ENCODE measurements at places on chromosomes 5 and 9.

- DNase-seq, result peak; percentile 7
Measured at GRCh38 chr9:129253803-129254381, 75.8 kb upstream of the IER5L start.

GRCh38 chr9:27460226-27461023 lies 63.7 kb upstream of the IFNK start:
- no peak for DNase-seq

DNA sequence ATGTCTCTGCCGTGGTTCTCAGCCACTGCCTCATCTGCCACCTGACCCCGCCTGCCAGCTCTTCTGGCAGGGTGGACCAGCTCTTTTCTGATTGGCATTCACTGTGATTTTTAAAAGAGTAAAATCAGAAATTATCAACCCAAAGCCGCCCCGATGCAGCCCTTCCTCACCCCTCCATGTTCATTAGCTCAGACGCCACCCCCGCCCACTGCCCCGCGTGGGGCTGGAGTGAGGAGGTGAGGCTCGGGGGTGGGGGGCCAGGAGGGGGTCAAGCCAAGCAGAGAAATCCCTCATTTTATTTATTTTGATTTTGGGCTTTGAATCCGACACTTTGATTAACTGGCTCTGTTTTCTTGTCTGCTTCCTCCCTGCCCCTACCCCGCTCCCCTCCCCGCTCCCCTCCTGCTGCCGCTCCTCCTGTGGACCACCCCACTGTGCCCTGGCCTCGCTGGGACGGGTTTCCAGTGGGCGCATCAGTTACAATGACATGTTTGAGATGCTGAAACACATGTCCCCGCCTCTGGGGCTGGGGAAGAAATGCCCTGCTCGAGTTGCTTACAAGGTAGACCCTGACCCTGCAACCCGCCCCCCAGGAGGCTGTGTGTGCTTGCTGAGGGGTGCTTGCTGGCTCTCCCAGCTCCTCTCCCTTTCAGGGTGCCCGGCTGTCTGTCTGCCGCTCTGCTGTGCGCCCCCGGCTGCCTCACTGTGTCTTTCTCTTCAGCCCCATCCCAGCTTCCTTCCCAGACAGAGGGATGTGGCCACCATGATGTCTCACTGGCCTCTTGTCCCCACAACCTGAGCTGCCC lies 224.9 kb downstream of the CACNA1B start:
- DNase-seq, result no peak

DNA sequence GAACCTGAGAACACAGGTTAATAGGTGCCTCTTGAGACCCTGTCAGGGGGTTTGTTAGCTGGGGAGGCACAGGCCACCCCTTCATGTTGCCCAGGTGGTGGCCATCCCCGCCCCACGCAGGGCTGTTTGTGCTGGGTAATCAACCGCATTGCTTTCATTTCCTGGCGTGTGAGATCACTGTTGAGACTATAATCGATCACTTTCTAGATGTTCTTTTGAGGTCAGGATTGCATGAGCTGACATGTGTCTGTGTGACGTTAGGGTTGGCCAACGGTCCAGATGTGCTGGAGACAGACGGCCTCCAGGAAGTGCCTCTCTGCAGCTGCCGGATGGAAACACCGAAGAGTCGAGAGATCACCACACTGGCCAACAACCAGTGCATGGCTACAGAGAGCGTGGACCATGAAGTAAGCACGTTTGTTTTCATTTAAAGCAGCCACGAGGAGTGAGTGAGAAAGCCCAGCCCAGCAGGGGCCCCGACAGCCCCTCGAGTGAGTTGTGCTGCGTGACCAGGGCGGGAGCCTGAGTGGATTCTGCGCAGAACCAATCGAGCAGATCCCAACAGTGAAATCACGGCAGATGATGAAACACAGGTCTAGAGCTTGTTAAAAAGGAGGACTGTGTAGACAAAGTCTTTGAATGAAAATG lies 115.0 kb upstream of the CACNA1B start:
- no peak for DNase-seq

GRCh38 chr5:15487228-15487627 lies 12.8 kb upstream of the FBXL7 start:
- DNase-seq, result no peak

DNA sequence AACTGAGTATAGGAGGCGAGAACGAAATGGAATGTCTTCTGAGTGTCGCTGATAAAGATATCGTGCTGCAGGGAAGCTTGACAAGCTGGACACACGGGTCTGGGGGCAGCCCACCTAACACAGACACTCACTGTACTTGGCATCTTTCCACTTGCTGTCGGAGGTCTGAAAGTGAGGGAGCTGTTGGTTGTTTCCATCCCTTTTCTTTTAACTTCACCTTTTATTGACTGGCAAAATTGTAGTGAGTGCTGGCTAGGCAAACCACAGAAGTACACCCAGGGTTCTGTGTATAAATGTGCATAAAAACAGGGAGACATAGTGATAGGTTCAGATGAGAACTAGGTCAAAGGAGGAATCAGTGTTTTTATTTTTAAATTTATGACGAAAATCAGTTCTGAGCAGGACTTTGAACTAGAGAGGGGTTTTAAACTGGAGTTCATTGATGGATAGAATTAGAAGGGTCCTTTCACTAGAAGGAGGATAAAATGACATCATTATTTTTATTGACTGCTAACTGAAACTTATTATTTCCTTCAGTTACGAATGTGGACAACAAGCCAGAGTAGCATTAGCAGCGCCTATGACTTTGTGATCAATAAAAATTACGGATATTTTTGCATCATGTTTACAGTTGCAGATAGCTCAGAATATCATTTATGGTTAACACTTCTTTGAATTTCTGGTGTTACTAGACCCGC lies 817 bp downstream of the GAPVD1 start:
- DNase-seq, result no peak

DNA sequence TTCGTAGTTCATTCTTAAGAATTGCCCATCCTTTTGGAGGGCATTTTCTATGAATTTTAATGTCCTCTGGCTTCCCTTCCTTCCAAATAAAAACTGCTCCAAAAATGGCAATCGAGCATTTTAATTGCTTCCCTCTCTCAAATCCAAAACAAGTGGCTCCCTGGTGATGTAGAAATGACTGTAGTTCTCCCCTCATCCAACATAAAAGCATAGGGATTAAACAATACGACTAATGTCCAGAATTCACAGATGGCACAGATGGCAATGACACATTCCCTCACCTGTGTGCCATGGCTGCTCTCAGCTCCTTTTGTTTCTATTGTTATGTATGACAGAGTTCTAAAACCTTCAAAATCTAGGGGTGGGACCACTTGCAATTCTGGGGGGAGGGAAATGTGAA lies 417.3 kb downstream of the RAB3C start:
- DNase-seq, result no peak
